Activated T-helper 1 cell treated with Interleukin-2 at 50 U/mL for 16 hours (primary cell): ENCODE measurements at places on chromosomes 2 and 18.
A peak's percentile ranks its signal among the peaks of the same experiment; 100 is the strongest.

GRCh38 chr2:143828763-143829537 lies 691.0 kb downstream of the ZEB2 start:
- no peak for DNase-seq

DNA sequence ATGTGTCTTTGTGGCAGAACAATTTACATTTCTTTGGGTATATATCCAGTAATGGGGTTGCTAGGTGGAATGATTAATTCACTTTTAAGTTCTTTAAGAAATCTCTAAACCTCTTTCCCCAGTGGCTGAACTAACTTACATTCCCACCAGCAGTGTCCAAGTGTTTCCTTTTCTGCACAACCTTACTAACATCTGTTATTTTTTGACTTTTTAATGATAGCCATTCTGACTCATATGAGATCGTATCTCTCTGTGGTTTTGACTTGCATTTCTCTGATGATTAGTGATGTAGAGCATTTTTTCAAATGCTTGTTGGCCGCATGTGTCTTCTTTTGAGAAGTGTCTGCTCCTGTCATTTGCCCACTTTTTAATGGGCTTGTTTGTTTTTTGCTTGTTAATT lies 43.1 kb upstream of the PTH2R start:
- no peak for DNase-seq

GRCh38 chr2:68295516-68295915 lies 24.2 kb downstream of the CNRIP1 start:
- DNase-seq, result no peak

GRCh38 chr2:128797533-128797932 lies 478.9 kb upstream of the HS6ST1 start:
- no peak for DNase-seq

- no peak for DNase-seq
These were observed 61.3 kb downstream of the GDF7 start for GRCh38 chr2:20728114-20728758.

- DNase-seq, result peak; percentile 34
These were observed 463 bp downstream of the SMC6 start for GRCh38 chr2:17752892-17753802.

- no peak for DNase-seq
These were observed 649.8 kb downstream of the ARHGAP15 start for GRCh38 chr2:143779021-143779420.

DNA sequence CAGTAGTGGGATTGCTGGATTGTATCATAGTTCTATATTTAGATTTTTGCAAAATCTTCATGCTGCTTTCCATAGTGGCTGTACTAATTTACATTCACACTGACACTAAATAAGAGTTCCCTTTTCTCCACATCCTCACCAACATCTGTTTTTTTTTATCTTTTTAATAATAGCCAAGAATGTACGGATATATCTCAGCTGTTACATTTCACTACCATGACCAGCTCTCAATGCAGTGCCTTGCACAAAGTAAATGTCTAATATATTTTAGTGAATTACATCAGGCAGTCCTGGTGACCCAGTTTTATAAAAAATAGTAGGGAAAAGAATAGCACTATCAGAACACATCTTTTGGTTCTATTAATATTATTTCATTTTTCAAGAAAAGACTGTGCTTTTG lies 161.8 kb downstream of the LNPK start:
- no peak for DNase-seq

DNA sequence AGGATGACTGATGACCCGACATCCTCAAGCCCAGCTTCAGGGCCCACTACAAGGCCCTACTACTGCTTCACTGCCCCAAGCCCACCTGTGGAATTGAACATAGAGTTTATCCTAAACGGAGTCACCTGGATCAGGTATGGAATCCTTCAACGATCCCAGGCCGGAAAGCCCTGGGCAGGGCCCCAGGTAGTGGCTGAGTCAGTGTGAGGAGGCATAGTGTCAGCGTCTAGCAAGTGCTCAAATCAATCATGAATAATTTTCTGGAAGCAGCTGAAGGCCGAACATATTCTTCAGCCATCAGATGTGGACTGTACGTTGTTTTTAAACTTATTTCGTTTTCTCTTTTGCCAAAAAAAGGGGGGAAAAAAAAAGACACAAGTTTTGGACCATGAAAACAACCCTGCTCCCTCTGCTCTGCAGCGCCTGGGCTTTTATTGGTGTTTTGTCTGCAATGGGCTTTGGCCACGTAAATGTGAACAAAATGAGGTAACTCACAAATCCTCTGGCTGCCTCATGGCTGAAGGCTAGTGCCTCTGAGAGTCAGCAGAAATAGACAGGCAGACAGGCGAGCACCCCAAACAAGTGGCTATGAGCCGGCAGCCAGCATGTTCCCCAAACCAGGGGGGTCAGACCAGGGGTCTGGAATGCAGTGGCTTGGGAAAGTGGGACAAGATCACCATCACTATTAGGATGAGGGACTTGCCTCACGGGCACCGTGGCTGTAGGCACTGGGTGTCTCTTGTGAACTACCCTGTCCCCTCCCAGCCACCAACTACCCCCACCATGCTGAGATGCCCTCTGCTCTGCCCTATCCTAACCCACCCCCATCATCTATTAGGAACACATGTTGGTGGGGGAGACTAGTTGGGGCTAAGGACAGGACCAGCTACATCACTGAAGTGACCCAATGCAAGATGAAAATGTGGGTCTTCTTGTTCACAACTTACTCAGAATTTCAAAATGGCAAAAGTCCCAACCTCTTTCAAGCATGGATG lies 51.4 kb downstream of the TTC32 start:
- DNase-seq, result no peak

DNA sequence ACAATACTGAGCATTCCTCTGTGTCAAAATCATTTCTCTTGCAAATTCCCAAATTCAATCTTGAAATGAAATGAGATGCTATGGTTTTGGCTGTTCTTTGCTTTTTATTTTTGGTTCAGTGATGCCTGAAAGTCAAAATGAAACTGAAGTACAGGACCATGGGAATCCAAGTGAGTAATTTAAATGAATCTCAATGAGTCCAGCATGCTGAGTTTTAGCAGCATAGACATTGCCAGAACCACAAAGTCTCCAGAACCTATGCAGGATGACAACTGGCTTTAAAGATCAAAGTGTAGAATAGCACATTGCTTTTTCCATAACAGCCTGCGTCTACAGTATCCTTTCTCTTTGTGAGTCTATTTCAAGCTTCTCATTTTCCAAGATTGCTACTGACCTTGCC lies 1050.7 kb upstream of the PIK3C3 start:
- no peak for DNase-seq

GRCh38 chr2:187962538-187962937 lies 329.1 kb upstream of the GULP1 start:
- no peak for DNase-seq

DNA sequence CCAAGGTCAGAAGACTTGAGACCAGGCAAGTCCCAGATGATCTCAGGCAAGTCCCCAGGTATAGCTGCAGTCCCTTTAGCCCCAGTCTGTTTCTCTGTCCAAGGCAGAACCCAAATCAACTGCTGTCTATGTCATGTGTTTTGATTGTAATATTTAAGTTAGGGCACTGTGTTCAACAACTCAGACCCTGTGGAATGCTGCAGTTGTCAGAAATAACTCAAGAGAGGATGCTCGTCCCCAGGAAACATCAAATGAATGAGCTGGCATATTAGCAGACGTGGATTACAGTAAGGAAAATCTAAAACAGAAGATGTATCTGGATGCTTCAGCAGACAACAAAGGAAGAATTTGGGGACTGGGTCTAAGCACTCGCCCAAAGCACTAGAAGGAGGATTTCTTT lies 70.1 kb downstream of the BCL11A start:
- no peak for DNase-seq

DNA sequence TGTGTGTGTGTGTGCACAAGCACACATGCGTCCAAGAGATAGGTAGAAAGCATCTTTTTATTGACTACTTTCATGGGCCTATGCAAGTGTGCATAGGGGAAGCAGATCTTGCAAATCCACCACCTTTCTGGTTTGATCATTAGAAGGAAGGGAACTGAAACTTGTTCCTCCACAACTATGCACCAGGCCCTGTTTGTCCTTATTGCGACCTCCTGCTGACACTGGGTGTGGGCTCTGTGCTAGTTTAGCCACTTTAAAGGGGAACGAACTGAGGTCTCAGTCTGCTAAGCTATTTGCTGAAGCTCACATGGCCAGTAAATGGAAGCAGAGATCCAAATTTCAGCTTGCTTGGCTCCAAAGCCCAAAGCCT lies 32.1 kb upstream of the INSIG2 start:
- DNase-seq, result no peak

GRCh38 chr18:54672846-54673475 lies 81.9 kb downstream of the DYNAP start:
- DNase-seq, result no peak

DNA sequence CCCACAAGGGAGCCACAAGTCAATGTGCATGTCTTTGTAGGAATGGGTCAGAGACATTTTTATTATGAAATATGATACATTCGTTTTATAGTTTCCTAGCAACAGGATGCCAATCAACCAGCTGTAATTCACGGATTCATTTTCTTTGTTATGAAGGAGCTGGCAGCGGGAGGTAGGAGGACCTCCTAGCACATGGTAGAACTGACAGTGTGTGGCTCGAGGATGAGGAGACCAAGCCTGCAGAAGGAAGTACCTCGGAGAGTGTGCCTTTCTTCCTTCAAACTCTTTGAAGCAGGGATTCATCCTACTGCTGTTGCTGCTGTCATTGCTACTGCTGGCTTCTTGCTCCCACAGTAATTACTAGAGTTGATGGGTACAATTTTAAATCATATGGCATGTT lies 504.8 kb upstream of the KLHL29 start:
- no peak for DNase-seq

- no peak for DNase-seq
These were observed 53.1 kb downstream of the SLC39A10 start for GRCh38 chr2:195709901-195710806.

- DNase-seq, result no peak
These were observed 170.0 kb downstream of the DNAH7 start for GRCh38 chr2:195898505-195899191.

GRCh38 chr18:5626130-5626880 lies 82.5 kb upstream of the EPB41L3 start:
- no peak for DNase-seq

GRCh38 chr2:21422724-21423522 lies 299.2 kb downstream of the TDRD15 start:
- no peak for DNase-seq
